ENCODE measurements at places on chromosomes 11 and 22.

- no peak for DNase-seq
Observed at GRCh38 chr11:111981270-111981669, 43.9 kb upstream of the DLAT start.

GRCh38 chr11:44742508-44743246, 15.9 kb downstream of the TSPAN18 start:
- DNase-seq, result no peak

- no peak for DNase-seq
Observed at GRCh38 chr11:47378010-47378835, at the start of gene SPI1. TSS of gene SPI1 (minus strand) at chr11:47378547. CDS start at chr11:47378353, 194 bp downstream.

GRCh38 chr11:94705891-94706615, 62.1 kb upstream of the AMOTL1 start:
- no peak for DNase-seq

DNA sequence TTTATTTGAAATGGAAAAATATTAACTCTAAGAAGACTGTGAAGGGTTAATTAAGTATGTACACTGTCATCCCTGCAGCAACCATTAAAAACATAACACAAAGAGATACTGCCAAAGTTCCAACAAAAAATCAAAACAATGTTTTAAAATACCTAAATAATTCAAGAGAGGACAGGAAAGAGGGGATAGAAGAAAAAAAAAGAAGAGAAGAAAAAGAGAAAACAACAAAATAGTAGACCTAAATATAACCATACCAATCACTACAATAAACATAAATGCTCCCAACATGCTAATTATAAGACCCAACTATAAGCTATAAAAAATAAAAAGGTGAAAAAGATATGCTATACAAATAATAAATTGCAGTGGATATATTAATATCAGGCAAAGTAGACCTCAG, 20.1 kb downstream of the GNB1L start:
- DNase-seq, result no peak

- no peak for DNase-seq
Observed at GRCh38 chr11:43381802-43382201, 23.1 kb downstream of the TTC17 start.

DNA sequence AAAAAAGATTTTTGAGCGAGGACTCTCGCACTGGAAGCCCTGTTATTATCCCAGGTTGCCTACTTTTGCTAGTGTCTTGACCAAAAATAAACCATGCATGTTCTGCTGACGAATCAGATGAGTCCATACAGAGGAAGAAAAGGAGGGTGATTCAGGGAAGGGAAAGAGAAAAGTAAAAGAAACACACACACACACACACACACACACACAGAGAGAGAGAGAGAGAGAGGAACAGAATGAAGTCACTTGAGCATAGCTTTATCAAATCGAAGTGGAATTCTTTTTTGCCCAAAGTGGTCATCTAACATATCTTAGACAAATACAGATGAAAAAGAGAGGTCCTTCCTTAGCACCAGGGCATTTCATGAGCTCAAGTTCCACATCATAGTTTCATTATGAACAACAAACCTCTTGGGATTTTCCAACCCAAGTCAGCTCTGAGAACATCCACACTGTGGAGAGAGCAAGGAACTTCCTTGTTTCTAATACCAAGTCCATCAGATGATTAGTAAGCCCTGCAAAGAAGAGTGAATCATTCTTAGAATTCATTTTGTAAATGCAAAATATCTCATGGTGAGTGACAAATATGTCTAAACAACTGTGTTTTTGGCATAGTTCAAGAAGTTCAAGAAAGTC, 7.7 kb upstream of the MMP12 start:
- no peak for DNase-seq

- no peak for DNase-seq
Observed at GRCh38 chr11:86799680-86800075, 664 bp upstream of the PRSS23 start.

DNA sequence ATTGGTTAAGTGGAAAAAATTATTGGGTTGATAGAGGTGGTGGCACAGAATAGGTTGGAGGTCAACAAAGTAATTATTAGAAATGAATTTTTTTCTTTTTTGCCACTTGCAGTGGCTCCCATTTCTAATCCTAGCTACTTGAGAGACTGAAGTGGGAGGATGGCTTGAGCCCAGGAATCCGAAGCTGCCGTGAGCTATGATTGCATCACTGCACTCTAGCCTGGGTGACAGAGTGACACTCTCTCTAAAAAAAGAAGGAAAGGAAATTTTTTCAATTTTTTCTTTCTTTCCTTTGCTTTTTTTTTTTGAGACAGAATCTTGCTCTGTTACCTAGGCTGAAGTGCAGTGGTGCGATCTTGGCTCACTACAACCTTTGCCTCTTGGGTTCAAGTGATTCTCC, 2.2 kb upstream of the BCO2 start:
- no peak for DNase-seq

Measured in stimulated activated CD4-positive, alpha-beta T cell treated with anti-CD3 and anti-CD28 coated beads, Interleukin-2, amount 100 ng/mL, for 48 hours (primary cell).